ENCODE measurements at places on chromosomes 5 and 9.

DNA sequence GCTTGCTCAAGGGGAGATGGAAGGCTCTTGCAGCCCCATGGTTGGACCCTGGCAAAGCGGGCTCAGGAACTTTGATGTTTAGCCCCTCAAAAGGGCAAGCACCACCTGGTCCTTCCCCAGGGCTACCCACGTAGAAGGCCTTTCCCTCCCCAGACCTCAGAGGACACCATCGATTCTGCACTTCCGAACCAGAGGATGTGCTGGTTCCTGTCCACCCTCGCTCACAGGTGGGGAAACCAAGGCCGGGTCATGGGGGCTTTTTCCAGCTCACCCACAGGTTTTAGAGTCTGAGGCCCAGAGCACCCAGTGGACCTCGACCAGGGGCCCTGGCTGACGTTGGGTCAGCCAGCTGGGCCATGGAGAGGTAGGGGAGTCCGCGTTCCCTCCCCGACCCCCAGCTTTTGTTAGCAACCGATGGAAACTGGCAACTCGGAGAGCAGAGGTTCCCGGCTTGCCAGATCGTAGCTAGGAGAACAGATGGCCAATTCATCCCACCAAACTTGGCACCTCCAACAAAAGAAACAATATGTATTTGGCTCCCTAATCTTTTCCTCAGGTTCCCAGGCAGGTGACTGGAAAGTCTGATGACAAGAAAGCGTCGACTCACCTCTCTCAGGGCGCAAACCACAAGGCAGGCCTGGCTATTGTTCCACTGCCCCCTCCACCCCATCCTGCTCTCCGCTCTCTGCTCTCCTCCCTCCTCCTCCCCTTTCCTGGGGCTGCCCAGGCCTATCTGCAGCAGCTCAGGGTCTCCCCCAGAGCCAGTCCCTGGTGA is 167.6 kb upstream of the SMIM23 start:
- DNase-seq: no peak

- DNase-seq: no peak
Measured at GRCh38 chr5:4984461-4984860, 155.7 kb upstream of the ADAMTS16 start.

- no peak for DNase-seq
Measured at GRCh38 chr5:175146733-175147132, 297.2 kb downstream of the DRD1 start.

DNA sequence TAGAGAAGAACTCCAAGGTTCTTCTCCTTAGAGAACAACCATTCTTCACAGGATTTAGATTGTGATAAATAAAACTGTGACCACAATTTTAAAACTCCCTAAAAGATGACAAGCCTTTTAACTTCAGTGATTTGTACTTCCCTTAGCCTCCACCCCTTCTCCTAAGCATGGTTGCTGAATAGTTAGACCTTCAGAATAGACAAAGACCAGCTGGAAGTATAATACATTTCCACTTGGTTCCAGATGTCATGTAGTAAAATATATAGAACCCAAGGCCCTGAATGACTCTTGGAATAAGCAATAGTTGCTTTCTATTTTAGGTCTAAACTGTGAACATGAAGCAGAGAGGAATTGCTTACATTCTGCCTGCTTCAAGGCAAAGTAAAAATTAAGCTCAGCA is 208.7 kb downstream of the ARRDC3 start:
- DNase-seq: no peak

- no peak for DNase-seq
Measured at GRCh38 chr5:139747583-139748504, 47.8 kb upstream of the PSD2 start.

DNA sequence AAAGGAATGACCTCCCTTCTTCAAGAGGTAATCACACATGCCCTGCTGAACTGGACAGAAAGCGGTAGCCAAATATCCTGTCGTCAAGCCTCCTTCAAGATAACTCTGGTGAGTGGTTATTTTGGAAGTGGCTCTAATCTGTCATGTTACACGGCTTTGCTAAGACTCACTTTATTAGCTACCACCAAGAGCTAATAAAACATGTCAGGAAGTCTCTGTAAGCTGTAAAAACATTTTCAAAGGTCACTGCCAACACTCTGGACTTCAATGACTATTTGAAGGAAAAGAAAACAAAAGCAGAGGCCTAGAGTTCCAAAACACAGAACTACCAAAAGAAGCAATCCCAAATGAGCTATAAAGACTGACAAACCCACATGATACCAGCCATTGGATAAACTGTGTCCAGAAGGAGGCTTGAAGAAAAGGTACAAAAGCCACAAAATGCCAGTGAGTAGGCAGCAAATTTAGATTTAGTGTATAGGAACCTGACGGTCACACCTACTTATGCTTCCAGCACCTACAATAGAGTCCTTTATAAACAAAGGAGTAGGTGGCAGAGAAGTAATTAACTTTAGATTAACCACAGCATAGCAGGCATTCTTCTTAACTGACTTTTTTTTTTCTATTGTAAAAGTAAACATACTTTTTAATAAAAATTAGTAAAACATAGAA is 97.3 kb upstream of the EQTN start:
- DNase-seq: no peak

GRCh38 chr5:11143456-11144267 is 382.6 kb upstream of the DAP start:
- DNase-seq: no peak

DNA sequence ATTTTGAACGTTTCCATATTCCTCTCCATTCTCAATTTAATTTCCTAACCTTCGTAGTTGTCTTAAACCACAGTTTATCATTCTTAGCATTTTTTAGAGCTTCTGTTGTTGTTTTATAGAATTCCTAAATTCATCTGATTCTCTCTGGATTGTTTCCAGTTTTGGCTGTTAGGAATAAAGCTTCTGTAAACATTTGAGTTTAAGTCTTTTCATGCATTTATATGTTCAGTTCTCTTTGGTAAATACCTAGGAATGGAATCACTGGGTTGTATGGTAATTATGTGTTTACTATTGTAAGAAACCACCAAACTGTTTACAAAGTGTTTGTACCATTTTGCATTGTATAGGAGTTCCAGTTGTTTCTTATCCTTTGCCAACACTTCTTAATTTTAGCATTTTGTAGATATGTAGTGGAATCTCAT is 29.7 kb downstream of the GPR21 start:
- peak; percentile 80 for DNase-seq

DNA sequence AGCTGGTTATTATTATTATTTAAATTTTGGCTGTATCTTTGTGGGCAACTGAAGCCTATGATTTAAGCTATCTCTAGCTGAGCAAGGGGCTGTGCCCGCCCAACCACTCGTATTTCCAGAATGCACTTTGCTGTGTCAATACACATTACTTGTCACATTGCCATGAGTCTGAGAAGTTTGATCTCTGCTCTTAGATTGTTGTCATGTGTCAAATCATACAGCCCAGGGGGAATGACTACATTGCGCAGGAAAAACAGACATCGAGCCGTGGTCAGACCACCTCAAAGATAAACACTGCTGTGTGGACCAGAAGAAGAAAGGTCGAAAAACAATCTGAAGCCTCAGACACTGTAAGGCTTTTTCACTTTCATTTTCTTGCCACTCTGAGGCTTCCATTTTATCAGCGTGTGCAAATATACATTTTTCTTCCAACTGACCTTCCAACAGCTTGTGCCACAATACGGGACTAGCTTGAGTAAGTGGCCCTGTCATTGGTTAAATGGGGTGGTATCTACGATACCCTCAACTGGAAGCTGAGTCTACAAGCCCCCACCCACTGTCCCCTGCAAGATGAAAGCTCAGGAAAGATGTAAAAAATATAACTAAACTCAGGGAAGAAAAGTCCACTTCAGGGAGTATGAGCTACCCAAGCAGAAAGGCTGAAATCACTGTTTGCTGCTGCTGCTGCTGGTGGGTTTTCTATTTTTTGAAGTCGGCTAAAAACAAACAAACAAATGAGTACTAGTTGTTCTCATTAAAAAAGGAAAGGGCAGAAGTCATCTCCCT is 603.0 kb downstream of the BNC2 start:
- no peak for DNase-seq

DNA sequence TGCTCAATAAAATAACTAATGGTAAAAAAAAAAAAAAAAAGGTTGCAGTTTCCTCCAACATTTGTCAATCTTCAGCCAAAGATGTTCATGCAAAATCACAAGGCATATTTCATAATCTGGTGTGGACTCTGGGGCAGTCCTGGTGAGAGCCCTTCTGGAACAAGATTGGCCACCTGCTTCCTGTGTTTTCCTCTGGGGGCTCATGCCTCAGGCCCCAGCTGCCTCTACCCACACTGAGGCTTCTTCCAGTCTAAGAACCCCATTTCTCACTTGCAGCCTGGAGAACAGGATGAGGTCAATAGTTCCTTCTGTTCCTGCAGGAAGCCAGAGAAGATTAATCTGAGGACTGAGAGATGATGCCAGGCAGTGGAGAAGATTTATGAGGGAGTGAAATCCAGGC is 492.6 kb upstream of the BRINP1 start:
- no peak for DNase-seq

- DNase-seq: no peak
Measured at GRCh38 chr5:58013542-58014258, 446.2 kb downstream of the PLK2 start.

- DNase-seq: no peak
Measured at GRCh38 chr9:70493029-70493428, 78.6 kb upstream of the KLF9 start.

GRCh38 chr9:92315456-92315855 is 9.7 kb downstream of the NOL8 start:
- no peak for DNase-seq

DNA sequence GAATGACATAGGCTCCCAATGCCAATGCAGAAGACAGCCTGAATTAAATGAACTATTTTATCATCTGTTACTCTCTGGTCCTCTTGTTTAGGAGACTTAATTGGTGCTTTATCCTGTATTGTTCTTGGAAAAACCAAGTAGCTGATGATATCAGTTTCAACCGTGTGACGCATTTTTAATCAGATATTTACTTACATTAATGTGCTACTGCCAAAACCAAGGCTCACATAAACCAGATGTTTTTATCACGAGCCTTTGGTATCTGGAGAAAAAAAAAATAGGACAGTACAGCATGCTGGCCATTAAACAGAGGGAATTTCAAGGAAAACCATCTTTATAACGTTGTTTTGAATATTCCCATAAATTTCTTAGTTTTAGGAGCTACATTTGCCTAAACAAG is 90.1 kb downstream of the ICE1 start:
- no peak for DNase-seq

DNA sequence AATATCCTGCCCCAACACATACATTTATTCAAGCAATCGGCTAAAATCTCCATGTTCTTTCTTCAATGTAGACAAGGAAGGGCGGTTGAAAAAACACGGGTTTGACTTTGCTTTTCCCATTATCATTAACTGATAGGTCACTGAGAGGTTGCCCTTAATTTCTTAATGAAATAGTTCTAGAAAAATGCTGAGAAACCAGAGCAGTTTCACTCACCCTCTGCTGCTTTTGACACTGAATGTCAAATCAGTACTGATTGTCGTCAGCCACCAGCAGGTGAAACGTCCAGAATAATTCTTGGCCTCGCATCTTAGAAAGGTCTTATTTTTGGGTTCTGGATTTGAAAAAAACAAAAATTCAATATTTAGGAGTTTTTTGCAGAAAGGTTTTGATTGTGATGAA is 8.1 kb downstream of the IL12B start:
- DNase-seq: no peak

DNA sequence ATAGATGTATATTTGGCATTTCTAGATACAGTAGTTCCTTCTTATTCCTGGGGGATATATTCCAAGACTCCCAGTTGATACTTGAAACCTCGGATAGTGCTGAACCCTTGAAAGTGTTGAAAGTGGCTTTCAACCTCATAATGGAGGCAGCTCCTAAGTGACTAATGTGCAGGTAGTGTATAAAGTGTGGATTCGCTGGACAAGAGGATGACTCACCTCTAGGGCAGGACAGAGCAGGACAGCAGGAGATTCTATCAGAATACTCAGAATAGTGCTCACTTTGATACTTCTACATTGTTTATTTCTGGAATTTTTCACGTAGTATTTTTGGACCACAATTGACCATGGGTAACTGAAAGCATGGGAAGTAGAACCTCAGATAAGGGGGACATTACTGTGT is 1138.9 kb upstream of the WWC1 start:
- DNase-seq: no peak

DNA sequence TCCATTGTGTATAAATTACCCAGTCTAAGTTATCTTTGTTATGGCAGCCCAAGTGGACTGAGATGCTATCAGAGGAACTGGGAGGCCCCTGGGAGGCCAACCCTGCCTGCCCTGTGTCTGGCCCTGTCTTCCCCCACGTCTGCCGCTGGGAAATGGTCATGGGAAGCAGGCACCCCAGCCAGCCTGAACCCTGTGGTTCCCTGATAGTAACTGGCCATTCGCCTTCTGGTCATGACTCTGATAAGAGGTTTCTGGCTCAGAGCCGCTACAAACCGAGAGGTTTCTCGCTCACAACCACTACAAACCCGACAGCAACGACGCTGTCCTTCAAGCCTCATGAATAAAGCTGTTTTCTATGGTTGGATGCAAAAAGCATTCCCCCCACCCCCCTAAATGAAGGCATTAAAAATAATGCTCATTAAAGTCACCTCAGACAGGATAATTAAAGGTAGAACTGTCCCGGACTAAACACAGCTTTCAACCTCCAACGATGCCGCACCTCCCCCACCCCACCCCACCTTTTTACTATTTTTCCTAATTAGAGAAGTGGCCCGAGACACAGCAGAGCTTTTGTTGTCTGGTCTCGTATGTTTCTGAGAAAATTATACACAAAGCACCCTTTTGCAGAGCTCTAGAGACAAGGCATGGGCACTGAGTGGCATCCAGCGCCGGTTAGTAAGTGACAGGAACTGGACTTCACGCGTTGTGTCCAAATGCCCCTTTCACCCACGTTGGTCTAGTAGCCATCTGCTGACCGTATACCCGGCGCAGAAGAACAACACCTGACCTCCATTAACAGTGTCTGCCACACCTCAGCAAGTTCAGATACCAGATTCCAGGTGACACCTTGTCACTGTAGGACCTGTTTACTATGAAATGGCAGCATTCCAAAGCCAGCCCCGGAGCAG is 140.8 kb downstream of the COL23A1 start:
- DNase-seq: no peak

GRCh38 chr5:97119007-97119390 is 23.4 kb downstream of the LIX1 start:
- DNase-seq: no peak

- DNase-seq: peak; percentile 17
Measured at GRCh38 chr5:126680191-126680817, 79.6 kb downstream of the PHAX start.

- DNase-seq: no peak
Measured at GRCh38 chr5:55852503-55852902, 1.3 kb downstream of the IL31RA start.

GRCh38 chr5:138455232-138455930 is 9.9 kb upstream of the EGR1 start:
- DNase-seq: no peak
